ENCODE measurements at places on chromosomes 2 and 18.

GRCh38 chr2:37436323-37436722 lies 91.9 kb downstream of the QPCT start:
- no peak for DNase-seq

DNA sequence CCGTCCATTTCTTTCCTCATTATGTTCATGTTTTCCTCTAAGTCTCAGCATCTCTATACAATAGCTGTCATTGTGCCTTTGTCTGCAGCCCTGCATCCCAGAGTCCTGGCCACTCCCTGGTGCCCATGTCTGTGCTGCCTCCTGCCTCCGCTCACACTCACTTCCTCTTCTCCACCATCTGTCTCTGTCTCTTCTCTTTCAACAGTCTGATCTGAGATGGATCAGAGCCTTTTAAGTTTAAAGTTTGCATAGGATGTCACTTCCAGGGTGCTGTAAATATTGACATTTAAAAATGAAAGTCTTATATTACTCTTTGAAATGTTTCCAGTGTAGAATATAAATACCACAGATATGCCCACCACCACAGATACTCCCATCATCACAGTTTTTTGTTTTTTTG lies 42.7 kb downstream of the UBE2F start:
- no peak for DNase-seq

GRCh38 chr2:88696611-88697010 lies 5.1 kb downstream of the RPIA start:
- no peak for DNase-seq

DNA sequence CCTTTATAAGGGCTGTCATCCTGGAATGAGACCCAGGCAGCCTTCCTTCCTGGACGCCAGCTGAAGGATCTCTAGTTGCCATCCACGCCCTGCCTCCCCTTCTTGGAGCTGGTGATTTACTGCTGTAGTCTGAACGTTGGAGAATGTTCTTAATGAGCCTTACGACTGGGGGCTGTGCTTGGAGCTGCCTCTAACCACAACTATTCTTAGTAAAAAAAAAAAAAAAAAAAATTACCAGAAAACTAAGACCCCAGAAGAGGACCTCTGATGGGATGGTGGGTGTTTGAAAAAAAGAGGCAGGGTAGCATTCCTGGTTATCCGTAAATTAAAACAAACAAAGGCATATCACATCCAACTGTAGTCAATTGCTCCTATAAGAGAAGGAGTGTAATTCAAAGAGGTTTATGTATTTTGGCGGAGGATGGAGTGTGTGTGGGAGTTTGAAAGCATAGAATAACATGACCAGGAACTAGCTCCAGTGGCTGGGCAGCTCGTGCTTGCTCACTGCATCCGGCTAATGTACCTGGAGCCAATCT lies 105.4 kb downstream of the QPCT start:
- DNase-seq = no peak

GRCh38 chr2:168758970-168759820 lies 43.2 kb upstream of the NOSTRIN start:
- DNase-seq = no peak

DNA sequence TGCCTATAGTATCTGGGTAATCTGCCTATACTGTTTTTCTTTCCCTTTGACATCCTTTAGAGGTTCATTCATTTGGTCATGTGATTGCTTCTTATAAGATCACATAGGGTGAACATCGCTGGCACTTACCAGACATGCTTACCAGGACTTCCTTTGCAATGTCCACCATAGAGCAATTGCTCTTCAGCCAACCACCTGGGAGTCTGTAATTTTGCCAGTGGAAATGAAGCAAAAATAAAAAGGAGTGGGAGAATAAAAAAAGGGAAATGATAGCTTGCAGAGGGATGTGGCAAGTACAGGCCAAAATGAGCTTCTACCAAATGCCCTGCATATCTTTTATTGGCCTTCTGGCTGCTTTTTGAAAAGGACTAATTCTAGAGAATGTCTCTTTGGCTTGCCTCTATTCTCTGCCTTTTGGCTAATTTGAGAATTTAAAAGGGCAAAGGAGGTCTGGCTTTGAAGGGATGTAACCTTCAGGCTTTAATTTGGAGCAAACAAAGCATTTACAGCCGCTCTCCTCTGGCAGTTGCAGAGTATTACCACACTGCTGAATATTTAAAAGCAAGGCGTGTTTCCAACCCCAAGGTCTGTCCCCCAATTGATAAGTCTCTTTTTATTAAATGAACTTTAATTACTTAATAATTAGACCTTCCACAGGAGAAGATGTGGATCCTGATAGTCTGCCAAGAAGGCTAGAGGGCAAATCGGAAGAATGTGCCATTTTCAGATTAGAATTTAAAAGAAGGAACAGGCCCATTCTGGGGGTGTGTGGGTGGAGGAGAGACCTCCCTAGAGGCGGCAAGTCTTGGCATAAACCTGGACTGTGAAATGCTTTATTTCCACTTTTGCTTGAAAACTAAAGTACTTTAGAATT lies 557.9 kb downstream of the DCC start:
- DNase-seq = no peak

DNA sequence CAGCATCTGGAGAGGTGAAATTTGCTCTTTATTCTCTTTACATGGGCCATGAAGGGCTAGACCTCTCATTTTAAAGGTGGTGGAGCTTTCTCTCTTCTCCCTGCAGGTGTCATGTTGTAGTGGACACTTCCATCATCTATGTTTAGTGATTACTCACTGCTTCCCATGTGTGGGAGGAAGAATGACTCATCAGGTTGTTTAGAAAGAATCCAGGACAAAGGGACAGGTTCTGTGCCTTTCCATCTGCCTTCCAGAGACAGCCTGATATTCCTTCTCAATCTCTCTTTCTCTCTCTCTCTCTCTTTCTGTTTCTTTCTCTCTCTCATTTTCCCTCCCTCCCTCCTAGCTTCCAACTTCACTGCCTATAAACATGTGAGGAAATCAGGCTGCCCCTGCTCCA lies 38.7 kb downstream of the SCG2 start:
- DNase-seq = no peak

DNA sequence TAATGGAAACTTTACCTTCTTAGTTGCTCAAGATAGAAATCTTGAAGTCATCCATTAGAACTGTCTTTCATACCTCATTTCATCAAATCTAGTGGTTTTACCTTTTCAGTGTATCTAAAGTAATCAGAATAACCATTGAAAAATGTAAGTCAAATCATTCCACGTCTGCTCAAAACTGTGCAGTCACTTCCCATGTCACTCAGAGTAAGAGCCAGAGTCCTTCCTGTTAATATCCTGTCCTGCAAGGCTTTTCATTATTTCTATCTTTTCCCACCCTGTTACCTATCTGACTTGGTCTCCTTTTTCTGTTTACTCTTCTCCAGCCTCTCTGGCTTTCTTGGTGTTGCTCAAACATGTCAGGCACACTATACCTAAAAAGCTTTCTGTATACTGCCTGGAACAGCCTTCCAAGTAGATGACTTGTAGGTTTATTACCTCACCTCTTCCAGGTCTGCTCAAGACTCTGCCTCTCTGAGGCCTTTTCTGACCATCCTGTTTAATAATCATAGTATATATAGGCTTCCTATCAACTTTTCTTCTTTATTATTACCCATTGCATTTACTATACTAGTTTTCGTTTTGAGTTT lies 3.4 kb downstream of the C2orf69 start:
- DNase-seq = no peak

DNA sequence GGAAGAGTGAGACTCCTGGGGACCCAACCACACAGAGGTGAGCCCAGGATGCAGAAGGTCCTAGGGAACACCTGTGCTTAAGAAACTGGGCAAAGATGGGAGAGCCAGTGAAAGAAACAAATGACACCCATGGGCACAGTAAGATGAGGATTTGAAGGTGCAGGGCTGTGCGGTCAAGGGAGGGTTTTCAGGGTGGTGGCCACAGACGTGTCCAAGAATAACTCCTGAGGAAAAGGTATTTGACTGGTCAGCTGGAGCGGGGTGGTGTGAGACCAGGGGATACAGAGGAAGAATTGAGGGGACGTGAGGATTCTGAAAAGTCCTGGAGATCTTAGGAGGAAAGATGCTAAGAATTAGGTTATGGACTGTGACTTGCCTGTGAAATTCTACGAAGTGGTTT lies 142.9 kb downstream of the TMEM163 start:
- DNase-seq = no peak
